Left lobe of liver (tissue), 2 donors: ENCODE measurements at places on chromosomes 6 and 20.

DNA sequence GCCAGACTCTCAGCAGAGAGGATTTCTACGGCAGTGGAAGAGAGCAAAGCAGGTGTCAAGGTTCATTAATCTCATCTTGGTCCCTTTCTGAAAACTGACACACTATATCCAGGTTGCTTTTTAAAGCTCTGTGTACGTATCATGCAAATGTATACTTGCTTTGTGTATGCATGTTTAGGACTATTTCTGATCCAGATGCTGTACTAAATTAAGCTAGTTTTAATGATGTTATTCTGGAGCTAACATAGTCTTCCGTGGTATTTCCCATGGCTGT lies 59.2 kb upstream of the SNX9 start:
- no peak for DNase-seq

GRCh38 chr6:2982426-2983117 lies 11.2 kb upstream of the SERPINB6 start:
- no peak for DNase-seq

GRCh38 chr6:47235964-47236760 lies 73.5 kb downstream of the TNFRSF21 start:
- no peak for DNase-seq

DNA sequence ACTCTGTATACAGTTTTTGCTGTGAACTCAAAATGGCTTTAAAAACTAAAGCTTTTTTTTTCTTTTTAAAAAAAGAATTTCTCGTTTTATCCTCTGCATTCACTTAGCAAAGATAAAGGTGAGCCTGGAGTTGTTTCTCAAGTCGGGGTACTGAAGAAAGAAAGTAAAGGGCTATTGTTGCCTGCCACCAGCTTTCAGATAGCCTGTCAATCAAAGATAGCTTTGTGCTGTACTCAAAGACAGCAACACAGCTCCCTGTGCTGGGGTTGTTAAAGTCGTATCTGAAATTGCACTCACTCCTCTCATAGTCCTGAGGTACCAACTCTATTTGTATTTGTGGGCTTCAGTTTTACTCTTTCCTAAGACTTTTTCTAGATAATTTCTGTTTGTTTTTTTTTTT lies 710.1 kb upstream of the ID4 start:
- DNase-seq = no peak

GRCh38 chr6:121984956-121985355 lies 414.5 kb upstream of the HSF2 start:
- DNase-seq = no peak

GRCh38 chr20:62696434-62696957 lies 12.1 kb upstream of the NTSR1 start:
- DNase-seq = no peak

GRCh38 chr6:127956956-127957355 lies 56.1 kb upstream of the THEMIS start:
- DNase-seq = no peak

DNA sequence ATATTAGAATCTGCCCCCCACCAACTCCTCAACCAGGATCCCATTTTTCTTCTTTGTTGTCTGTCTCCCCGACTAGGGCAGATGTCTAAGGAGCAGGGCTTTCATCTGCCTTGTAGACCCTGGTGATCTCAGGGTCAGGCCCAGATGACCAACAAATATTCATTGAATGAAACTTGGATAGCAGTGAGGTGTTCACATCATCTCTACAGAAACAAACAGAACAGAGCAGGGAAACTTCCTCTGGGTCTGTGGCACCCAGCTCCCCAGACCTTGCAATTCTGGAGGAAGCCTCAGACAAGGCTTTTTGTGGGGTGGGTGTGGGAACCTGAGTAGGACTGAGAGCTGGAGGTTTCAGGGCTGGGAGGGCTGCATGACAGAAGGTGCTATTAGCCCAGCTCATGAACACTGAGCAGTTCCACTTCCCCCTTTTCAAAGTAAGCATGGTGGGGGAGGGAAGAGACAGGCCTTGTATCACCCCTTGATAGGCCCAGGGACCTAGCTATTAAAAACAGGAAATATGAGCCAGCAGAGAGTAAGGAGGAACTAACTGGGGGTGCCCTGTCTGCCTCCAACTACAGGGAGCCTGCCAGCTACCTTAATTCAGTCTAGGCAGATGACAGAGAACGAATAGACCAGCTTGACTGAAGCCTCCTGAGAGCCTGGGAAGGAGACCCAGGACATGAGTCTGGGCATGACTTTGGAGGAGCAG lies 37.3 kb upstream of the TOP1 start:
- no peak for DNase-seq

GRCh38 chr6:129485746-129486145 lies 224.2 kb downstream of the ARHGAP18 start:
- no peak for DNase-seq

DNA sequence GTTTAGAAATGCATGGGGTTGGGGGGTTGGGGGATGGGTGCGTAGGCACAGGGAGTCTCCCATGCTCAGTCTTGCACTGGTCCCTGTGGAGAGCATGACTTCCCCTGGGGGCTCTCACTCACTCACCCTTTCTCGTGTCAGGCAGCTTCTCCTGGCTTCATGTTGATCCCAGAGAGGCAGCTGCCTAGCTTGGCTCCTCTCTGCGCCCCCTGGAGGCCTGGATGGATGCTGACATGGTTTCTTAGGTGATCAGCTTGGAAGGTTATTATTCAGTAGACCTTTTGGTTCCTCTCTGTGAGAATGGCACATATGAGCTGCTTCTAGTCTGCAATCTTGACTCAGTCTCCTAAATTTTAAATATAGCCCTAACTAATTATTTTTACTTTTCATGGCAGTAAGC lies 109.3 kb upstream of the FAM83B start:
- no peak for DNase-seq

DNA sequence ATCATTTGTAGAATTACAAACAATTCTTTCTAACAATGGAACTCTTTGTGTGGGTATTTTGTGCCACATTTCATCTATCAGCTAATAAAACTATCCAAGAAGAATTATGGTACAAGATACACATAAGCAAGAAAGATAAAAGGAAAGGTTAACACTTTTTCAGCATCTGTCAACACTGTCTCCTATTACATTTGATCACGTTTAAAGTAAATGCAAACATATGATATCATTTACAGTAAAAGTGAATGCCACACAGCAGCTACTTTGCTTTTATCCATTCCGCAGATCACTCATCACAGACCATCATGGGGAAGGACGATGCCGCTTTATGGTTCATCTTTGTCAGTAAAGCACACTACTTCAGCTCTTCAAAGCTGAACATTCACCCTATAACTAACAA lies 456.4 kb upstream of the MANEA start:
- no peak for DNase-seq

- DNase-seq = no peak
These were observed 18.9 kb upstream of the SLC22A2 start for GRCh38 chr6:160277546-160277945.

GRCh38 chr20:8360035-8360434 lies 228.0 kb downstream of the PLCB1 start:
- no peak for DNase-seq

DNA sequence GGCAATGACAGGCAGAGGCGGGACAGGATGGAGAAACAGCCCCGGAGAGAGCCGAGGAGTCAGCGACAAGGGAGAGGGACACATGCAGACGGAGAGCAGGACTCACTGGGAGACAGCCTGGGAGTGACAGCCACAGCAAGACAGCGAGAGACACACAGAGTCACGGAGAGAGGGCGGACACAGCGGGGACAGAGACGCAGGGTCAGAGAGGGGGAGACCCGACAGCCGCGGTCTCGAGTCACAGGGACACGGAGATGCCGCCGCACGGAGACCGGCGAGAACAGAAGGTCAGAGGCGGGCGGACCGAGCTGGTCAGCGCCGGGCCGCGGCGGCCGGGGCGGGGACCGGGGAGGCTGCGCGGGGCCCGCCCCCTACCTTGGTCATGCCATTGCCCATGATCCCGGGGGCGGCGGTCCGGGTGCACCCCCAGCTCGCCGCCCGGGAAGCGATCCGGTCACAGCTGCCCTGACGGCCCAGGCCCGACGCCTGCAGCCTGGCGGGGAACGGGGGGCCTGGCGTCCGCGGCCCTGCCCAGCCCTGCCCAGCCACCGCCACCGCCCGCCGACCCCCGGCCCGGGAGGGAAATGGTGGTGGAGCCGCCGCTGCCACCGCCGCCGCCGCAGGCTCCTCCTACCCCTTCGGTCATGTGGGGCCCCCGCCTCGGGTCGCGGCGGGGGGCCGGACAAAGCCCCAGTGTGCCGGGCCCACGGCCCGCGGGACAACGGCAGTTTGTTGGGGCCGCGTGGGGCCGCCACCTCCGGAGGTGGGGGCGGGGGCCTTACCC lies at the start of the genes DUSP15 and TTLL9:
DUSP15 (minus strand) TSS at position 586 of the 784 bp plus-strand sequence; CDS start at position 396, 190 bp downstream.
TTLL9 (plus strand) TSS at position 693 of the 784 bp plus-strand sequence. CDS start 493 bp downstream, outside the sequence.
- DNase-seq = no peak
